Bronchial epithelial cell (primary cell): ENCODE measurements at places on chromosomes 5 and 9. TPM values are rescaled to one million over a fixed set of nuclear protein-coding genes. Genes with fewer than 3 reads are reported as not detected.

DNA sequence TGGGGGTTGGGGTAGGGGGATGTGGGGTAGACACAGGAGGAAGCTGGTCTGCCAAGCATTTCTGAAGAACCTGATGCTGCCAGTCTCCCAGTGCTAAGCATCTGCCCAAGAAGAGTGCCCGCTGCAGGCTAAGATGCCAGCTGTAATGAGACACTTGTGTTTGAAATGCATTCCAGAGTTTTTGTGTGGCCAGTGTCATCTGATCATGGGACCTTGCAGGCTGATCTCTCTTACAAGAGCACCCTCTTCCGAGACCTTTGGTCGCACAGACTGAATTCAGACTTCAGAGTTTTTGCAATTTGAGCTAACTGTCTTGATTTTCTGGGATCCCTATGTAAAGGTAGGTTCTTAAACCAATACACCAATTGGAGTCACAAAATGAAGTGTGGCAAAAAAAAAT lies 58.1 kb downstream of the DENND1A start:
- DNase-seq: no peak

DNA sequence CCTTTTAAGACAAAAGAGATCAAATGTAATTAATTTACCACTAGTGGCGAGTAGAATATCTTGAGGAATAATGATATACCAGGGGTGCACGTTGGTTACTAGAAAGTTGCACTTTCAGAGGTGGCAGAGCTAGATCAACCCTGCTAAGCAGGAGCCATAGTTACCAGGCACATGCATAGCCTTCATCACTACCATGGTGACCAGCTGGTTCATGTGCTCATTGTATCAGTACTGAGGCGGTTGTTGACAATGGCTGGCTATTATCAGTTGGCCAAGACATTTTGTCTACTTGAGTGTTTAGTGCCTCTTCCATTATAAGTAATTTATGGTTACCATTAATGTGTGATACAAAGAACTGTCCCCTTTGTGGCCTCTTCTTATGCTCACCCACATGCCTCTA lies 201.2 kb downstream of the FGF10 start:
- DNase-seq: no peak

DNA sequence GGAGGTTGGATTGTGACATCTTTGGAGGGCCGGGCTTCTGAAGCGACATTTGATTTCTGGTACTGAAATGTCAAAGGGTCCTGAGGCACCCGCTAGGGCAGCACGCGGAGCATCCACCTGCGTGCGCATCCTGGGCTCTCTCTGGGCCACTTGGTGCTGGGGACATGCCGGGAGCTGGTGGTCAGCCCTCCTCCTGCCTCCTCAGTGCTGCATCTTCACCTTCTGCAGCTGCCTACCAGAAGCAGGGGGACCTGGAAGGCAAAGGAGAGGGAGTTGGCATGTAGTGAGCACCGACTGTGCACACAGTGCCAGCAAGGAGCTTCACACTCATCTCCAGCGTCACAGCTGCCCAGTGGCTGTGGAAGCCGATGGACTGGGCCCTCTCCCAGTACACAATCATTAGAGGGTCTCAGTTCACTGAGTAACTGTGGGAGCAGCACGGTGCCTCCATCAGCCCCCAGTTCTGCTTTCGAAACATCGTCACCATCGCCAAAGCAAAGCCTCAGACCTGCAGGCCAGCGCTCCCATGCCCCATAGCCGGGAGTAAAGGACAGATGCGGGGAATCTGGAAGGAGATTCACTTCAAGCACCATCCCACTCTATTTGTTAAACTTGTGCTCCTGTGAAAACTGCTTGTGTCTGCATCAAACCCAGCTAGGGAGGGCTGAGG lies 138.4 kb downstream of the KCNIP1 start:
- no peak for DNase-seq

GRCh38 chr5:176538989-176539384 lies 1.8 kb upstream of the RNF44 start:
- no peak for DNase-seq

GRCh38 chr5:138545919-138546562 lies 3.0 kb upstream of the ETF1 start:
- DNase-seq: peak; percentile 92

DNA sequence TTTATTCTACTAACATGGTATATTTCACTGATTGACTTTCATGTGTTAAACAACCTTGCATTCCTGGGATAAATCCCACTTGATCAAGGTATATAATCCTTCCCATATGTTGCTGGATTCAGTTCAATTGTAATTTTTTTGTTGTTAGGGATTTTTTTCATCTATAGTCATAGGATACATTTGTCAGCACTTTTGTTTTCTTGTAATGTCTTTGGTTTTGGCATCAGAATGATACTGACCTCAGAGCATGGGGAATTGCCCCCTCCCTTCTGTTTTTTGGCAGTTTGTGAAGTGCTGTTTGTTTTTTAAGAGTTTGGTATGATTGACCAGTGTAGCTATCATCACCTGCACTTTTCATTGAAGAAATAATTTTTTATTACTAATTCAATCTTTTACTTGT lies 176.8 kb upstream of the RASEF start:
- no peak for DNase-seq

- DNase-seq: no peak
Observed at GRCh38 chr9:81687521-81688261, 1.7 kb downstream of the TLE1 start.

DNA sequence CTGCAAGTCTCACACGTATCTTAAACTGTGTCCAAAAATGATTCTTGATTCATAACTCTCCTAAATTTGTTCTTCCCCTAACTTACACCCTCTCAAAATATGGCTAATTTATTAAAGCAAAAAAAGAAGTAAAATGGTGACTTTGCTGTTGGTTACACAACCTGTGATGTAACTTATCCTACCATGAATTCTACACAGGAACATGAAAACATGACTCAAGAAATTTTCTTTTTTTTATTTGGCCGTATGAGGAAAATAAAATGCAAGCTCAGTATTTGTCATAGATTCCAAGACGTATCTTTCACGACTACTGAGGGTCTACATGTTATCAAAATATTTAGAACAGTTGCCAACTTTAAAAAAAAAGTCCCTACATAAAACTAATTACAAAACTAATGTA lies 9.2 kb downstream of the LIFR start:
- DNase-seq: no peak

- no peak for DNase-seq
Observed at GRCh38 chr9:135217836-135218235, 130.4 kb downstream of the OLFM1 start.

DNA sequence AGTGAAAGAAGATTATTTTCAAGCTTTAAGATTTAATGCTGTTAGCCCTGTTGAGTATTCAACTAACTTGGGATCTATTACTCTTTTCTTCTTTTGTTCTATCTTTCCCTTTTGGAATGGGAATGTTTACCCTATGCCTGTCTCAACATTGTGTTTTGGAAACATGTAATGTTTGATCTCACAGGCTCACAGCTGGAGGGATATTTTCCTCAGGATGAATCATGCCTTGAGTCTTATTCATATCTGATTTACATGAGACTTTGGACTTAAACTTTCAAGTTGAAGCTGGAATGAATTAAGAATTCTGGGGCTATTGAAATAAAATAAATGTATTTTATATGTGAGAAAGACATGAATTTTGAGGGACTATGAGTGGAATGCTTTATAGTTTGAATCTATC lies 607.8 kb upstream of the PTGER4 start:
- peak; percentile 87 for DNase-seq

- DNase-seq: peak; percentile 78
Observed at GRCh38 chr9:97773723-97774122, 76.6 kb upstream of the XPA start.

DNA sequence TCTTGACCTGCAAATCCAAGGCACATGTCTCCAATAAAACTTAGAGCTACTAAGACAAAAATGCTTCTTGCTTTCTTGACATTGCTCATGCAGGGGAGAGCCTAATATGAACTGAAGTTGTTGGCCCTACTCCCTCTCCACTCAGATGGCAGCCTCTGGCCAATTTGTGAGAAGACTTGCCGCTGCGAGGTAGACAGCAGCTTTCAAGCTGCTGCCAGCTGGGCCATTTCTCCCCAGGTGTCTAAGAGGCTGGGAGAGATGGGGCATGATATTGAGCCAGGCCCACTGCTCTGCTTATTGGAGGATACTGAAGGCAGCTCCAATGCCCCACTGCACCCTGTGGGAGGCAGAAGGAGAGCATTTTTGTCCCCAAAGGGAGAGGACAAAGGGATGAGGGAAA lies 380.5 kb downstream of the RASEF start:
- DNase-seq: no peak

DNA sequence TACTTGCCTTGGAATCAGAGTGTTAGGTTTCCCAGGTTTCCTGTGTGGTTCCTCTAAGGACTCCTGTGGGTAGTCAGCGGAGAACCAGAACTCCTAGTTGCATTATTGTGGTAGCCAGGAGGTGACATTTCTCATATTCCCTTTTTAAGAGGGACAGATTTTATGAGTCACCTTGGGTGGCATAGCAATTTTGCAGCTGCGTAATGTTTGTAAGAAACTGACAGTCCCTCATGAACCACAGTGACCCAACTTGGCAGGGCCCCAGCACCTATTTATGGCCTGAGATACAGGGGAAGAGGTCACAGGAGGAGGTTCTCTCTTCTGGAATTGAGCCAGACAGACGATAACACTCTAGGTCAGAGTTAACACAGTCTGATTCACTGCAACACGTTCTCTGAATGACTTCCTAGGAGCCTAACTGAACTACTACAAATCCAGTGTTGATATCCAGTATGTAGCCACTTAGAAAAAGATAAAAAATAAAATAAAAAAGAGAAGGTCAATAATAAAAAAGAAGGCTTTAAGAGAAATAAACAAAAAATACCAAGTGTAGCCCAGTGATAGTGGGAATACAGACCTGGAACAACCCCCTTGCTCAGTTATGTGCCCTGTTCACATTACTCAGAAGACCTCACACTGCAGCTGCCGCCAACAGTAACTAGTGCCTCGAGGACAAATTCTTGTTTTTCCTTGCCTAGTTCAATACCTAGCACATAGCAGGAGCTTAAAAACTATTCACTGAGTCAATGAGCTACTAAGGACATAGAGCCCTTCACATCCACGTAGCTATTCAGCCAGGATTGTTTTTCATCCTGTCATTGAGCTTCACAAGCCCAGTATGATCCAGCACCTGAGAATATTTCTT lies 50.7 kb upstream of the VLDLR start:
- peak; percentile 69 for DNase-seq

DNA sequence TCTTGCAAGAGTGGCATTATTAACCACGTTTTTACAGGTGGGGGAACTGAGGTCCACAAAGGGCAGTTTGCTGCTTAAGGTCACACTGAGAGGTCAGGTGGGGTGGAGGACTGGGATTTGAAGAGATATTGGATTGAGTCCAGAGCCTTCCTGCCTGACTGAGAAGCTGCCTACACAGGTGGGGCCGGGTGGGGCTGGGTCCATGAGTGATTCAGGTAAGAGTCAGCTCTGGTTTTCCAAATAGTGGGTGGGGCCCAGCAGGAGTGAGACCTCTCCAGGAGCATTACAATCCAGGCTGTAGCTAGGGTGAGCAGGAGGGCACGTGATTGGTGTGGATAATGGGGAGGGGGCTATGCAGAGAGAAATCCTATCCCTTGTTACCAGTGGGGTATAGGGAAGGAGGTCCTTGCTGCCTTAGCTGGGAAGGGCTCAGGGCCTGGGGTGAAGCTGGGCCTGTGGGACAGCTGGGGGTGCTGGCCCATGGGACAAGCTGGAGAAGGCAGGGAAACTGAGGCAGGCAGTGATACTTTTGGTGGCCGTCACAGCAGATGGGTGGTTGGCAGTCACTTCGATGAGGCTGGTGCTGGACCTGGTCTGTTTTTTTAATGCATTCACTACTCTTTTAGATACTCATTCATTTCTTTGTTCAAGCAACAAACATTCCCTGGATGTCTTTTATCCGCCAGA lies 2.9 kb upstream of the PTGS1 start:
- DNase-seq: peak; percentile 84

DNA sequence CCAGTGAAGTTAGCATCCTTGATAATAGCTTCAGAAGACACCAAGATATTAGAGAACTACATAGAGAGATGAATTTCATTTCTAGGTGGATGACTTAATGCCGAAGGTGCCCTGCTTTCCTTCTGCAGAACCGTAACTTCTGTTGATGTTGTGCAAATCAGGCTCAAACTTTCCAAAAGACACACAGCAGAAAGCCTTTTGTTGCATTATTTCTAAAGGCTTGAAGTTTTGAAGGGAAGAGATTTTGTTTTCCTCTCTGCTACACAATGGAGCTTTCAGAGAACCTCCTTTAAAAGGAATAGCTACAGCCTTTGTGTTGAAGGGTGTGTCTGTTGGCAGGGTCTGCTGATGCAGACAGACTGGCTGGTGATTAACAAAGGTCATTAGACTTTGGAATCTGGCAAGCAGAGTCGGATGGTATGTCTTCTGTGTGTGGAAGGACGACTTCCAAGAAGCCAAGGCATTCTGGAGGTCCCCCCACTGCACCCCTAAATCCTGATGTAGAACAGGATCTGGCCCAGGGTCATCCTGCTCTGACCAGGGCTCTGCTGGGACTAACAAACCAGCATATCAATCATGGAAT lies 57.8 kb downstream of the ZNF462 start:
- peak; percentile 47 for DNase-seq

DNA sequence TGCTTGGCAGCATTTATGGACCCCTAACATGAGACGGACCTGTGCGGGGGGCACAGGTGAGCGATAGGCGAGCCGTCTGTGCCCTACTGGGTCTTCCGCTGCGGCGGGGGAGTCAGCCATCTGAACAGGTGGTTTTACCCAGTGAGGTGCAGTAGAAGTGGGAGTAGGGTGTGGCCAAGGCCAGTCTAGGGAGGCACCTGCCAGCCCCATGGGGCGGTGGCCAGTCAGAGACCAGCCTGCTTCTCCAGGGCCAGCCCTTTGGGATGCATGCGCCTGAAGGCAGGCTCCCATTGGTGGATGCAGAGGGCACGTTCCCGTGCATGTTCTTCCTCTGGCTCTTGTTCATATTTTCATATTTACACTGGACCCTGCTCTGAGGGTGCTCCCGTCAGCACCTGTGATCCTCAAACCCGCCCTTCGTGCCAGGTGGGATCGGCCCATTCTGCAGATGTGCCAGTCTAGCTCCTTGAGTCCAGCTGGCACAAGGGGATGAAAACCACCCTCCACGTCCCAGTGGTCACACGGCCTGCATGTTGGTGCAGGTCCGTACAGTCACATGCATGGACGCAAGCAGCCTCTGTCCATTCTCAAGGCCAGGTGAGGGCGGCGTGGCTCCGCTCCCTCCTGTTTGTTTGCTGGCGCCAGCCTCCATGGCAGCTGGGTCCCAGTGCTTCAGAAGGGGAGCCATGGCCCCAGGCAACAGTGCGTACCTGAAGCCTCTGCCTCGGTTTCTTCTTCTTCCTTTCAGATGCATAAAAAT lies 9.0 kb downstream of the COL5A1 start:
- no peak for DNase-seq

GRCh38 chr9:103025796-103026195 lies 30.7 kb downstream of the CYLC2 start:
- DNase-seq: no peak

TRIM14 gene
- total RNA-seq: 1.8 and 5.8 TPM in 2 replicates

CKMT2 gene
- total RNA-seq: not detected in 2 replicates

PCDHB12 gene
- total RNA-seq: 0.13 TPM in 1 of 2 replicates, not detected in the other

NDUFB6 gene
- 14.8 and 16.8 TPM in 2 replicates for total RNA-seq

NME5 gene
- 0.53 and 0.64 TPM in 2 replicates for total RNA-seq

RPL7A gene
- 2,200 and 3,023 TPM in 2 replicates for total RNA-seq

SIT1 gene
- not detected in 2 replicates for total RNA-seq

ARL14EPL gene
- not detected in 2 replicates for total RNA-seq

OR1J2 gene
- total RNA-seq: not detected in 2 replicates

TNFSF15 gene
- total RNA-seq: under 0.01 TPM in 1 of 2 replicates, not detected in the other

SLC6A7 gene
- total RNA-seq: not detected in 2 replicates
